Activated T-helper 1 cell treated with anti-CD3 and anti-CD28 coated beads, Interleukin-12 subunit alpha, Interleukin-12 subunit beta, Interleukin-2, Interleukin-4 antibody, amounts not matched to agents 30 ng/mL and 10 ng/mL and 1 ng/mL, durations not matched to agents 14 hours and 24 hours and 36 hours (primary cell): ENCODE measurements at places on chromosomes 12 and 14.

DNA sequence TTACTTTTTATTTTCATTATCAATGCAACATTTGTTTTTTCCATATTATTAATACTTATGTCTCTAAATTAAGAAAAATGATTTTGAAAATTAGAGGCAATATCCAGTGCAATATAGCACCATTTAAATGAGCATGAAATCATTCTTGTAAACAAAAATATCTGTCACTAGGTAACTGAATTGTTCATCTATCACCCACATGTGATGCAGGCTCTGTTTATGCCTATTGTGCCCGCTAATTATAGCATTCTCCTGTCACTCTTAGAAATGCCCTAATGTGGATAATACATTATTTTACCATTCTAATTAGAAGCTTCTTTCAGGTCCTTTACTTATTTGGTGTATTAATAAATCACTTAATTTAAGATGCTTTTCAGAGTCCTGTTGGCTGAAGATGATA is 1332.4 kb downstream of the AACS start:
- no peak overlapping the region for H3K4me3 ChIP-seq
- no peaks in the 10 kb centered on the region for H3K36me3 ChIP-seq
- H3K27ac ChIP-seq: no peak overlapping the region
- DNase-seq: no peak
- no peaks in the 10 kb centered on the region for H3K27me3 ChIP-seq

- H3K36me3 ChIP-seq: no peaks in the 10 kb centered on the region
- no peaks in the 10 kb centered on the region for H3K4me1 ChIP-seq
- DNase-seq: no peak
- no peak overlapping the region for H3K4me3 ChIP-seq
- H3K27me3 ChIP-seq: no peaks in the 10 kb centered on the region
These were observed 528.2 kb downstream of the MED13L start for GRCh38 chr12:115749071-115749841.

- DNase-seq: no peak
- H3K36me3 ChIP-seq: no peaks in the 10 kb centered on the region
- H3K4me1 ChIP-seq: no peaks in the 10 kb centered on the region
These were observed 218.5 kb downstream of the SLC6A15 start for GRCh38 chr12:84694116-84694515.

- peaks cover 8% of the 10 kb centered on the region for H3K36me3 ChIP-seq
- DNase-seq: no peak
- no peak overlapping the region for H3K4me3 ChIP-seq
These were observed 9.0 kb downstream of the PLEKHG6 start for GRCh38 chr12:6319446-6319845.

GRCh38 chr14:61640158-61641136 is 54.9 kb upstream of the HIF1A start:
- H3K36me3 ChIP-seq: peaks cover 12% of the 10 kb centered on the region
- no peak overlapping the region for H3K4me3 ChIP-seq
- H3K4me1 ChIP-seq: peaks cover 32% of the 10 kb centered on the region
- peaks cover 2% of the 10 kb centered on the region for H3K27me3 ChIP-seq
- DNase-seq: no peak
- H3K27ac ChIP-seq: no peak overlapping the region

- H3K36me3 ChIP-seq: no peaks in the 10 kb centered on the region
- peaks cover 62% of the 10 kb centered on the region for H3K27me3 ChIP-seq
- no peak overlapping the region for H3K27ac ChIP-seq
- no peak for DNase-seq
- H3K4me1 ChIP-seq: peaks cover 4% of the 10 kb centered on the region
- H3K4me3 ChIP-seq: no peak overlapping the region
These were observed 70.8 kb downstream of the FBXL14 start for GRCh38 chr12:1523558-1524050.

DNA sequence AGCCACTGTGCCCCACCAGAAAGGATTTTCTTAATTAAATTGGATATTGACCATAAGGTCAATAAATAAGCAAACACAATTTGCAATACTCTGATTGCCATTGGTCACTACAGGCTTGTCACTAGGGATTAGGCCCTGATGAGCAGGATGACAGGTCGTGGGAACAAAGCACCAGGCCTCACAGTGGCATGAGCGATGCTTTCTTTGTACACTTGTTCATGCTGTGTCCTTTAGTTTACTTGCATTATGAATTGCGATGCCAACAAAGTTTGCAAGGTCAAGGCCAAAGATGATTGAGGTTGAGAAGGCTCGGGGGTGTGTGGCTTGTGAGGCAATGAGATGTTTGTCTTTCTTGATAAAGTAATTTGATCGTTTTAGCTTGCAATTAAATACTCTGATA is 136.0 kb downstream of the TTC8 start:
- H3K27ac ChIP-seq: no peak overlapping the region
- H3K36me3 ChIP-seq: no peaks in the 10 kb centered on the region
- no peaks in the 10 kb centered on the region for H3K27me3 ChIP-seq
- no peaks in the 10 kb centered on the region for H3K4me1 ChIP-seq
- DNase-seq: no peak
- H3K4me3 ChIP-seq: no peak overlapping the region

DNA sequence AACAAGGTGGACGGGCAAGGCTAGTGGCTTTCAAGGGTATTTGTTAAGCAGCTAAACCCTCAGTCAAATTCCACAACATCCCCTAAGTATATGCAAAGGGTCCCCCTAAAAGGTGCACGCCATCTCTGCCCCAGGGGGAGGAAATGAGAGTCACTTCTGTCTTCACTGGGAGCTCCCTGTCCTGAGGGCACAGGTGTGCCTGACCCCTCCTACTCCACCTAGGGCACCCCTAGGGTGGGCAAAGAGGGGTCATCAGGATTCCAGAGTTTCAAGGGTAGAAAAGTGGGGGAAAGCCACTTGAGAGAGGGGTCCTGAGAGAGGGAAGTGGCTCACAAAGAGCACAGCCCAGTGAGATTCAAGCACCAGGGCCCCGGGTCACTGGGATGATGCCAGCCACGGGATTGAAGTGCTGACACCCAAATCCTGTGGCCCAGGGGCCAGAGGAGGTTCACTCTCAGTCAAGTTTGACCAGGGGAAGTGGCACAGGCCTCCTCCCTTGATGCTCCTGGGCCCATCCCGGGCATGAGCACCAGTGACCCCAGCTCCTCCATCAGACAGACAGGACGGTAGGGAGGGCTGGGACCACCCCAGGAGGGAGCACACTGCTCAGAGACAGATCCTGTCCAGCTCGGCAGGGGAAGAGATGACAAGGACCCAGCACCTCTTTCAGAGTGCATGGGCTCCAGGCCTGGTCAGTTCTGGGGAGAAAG is 82.3 kb upstream of the BCL11B start:
- DNase-seq: no peak
- H3K36me3 ChIP-seq: no peaks in the 10 kb centered on the region
- H3K4me1 ChIP-seq: no peaks in the 10 kb centered on the region
- peaks cover 2% of the 10 kb centered on the region for H3K27me3 ChIP-seq
- H3K4me3 ChIP-seq: no peak overlapping the region
- no peak overlapping the region for H3K27ac ChIP-seq

GRCh38 chr14:74155287-74155686 is 70.5 kb downstream of the LIN52 start:
- no peak overlapping the region for H3K27ac ChIP-seq
- no peaks in the 10 kb centered on the region for H3K4me1 ChIP-seq
- no peak for DNase-seq
- H3K27me3 ChIP-seq: no peaks in the 10 kb centered on the region

DNA sequence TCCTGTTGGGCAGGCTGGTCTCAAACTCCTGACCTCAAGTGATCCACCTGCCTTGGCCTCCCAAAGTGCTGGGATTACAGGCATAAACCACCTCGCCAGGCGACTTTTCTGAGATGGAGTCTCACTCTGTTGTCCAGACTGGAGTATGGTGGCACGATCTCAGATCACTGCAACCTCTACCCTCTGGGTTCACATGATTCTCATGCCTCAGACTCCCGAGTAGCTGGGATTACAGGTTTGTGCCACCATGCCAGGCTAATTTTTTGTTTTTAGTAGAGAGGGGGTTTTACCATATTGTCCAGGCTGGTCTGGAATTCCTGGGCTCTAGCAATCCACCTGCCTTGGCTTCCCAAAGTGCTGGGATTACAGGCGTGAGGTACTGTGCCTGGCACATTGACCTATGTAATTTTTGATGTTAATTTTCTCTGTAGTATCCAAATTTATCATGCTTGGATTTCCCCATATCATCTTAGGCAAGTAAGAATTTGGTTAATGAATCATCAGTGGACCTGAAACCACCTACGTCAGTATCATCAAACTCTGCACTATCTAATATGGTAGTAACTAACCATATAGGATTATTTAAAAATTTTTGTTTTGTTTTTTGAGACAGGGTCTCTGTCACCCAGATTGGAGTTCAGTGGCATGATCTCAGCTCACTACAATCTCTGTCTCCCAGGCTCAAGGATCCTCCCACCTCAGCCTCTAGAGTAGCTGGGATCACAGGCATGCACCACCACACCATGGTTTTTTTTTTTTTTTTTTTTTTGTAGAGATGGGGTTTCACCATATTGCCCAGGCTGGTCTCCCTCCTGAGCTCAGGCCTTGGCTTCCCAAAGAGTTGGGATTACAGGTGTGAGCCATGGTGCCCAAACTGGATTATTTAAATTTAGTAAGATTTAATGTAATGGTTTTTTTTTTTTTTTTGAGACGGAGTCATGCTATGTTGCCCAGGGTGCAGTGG is 11.9 kb upstream of the ATP5F1B start:
- no peak overlapping the region for H3K4me3 ChIP-seq
- no peak for DNase-seq
- H3K36me3 ChIP-seq: peaks cover 12% of the 10 kb centered on the region
- H3K27ac ChIP-seq: peak overlapping the region; percentile 67

- H3K27me3 ChIP-seq: no peaks in the 10 kb centered on the region
- H3K27ac ChIP-seq: no peak overlapping the region
- peaks cover 17% of the 10 kb centered on the region for H3K36me3 ChIP-seq
- H3K4me3 ChIP-seq: no peak overlapping the region
These were observed 42.2 kb downstream of the UBR7 start for GRCh38 chr14:93249128-93249831.

- H3K27ac ChIP-seq: no peak overlapping the region
- no peaks in the 10 kb centered on the region for H3K27me3 ChIP-seq
- no peak for DNase-seq
- H3K36me3 ChIP-seq: no peaks in the 10 kb centered on the region
- H3K4me1 ChIP-seq: no peaks in the 10 kb centered on the region
These were observed 19.7 kb downstream of the SYCP3 start for GRCh38 chr12:101719566-101719965.
